ENCODE measurements at places on chromosomes 3 and 15.

DNA sequence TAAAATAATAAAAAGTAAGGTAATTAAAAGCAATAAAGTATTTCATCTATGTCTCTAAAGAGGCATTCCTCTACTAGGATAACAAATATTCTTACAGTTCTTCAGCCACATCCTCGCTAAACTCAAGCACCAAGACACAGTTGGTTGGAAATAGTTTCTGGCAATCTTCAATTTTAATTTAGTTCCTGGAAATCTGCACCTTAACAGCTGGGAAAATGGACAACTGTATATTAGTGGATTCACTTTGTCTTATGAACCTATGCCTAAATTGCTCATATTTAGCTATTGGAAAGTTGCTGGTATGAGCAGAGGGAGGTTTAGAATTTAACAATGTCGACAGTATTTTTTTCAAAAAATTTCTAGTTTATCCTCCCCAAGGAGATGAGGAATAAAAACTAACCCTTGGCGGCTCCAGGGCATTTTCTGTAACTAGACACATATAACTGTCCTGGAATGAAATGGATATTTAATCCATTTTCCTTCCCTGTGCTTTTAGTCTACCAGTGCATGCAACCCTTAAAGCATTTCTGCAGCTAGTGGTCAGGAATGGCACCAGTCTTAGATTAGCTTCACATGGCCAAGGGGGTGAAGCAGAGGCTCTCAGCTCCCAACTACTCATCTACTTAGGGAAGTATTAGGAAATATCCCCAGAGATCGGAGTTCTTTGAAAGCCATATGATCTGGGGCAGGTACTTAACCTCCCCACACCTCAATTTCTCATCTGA lies 290.0 kb upstream of the THBS1 start:
- no peak for DNase-seq

- DNase-seq, result no peak
These were observed 36.8 kb downstream of the BTD start for GRCh38 chr3:15638193-15638890.

DNA sequence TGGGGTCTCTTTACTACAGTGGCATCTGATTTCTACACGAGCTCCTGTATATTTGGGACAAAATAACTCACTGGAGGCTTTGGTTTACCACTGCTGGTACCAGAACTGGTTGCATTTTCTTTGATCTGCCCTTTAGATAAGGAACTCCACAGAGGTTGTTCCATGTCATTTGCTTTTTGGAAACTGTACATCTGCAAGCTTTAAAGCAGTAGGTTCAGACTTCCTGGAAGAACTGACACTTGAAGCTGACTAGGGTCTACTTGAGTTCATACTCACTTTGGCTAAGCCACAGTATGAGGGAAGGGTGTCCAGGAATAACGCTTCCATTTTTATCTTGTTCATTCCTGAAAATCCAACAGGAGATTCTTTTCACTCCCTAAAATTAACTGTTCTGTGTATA lies 86.4 kb downstream of the WWTR1 start:
- DNase-seq, result no peak

- DNase-seq, result no peak
These were observed 1270.0 kb downstream of the ROBO1 start for GRCh38 chr3:78497767-78498166.

DNA sequence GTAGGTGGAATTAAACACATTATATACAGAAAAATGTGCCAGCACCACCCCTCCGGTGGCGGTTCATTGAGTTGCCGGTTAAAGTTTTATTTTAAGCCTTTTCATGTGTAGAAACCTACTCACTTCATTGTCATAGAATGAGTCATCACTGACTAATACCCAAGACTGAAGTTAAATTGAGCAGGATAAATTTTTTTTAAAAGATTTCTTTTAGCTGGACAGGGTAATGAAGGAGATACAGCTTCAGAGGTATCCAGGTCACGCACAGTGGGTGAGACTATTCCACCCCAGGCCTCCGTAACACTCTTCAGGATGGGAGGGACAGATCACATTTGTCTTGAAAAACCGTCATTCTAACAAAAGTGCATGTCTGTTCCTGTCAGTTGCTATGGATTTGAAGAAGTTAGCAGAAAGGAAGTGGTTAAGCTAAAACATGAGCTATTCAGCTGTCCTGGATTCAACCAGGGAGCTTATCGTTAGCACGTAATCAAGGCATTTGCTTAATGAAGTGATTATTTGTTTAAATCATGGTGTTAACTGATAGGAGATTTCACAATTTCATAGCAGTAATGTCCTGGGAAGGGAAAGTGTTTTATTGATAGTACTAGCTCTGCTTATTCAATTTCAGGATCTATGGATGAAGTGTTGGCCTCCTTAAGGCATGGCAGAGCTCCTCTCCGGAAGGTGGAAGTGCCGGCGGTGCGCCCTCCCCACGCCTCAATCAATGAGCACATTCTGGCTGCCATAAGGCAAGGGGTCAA lies 23.4 kb downstream of the WHAMM start:
- no peak for DNase-seq

GRCh38 chr3:40923143-40923542 lies 276.2 kb upstream of the CTNNB1 start:
- DNase-seq, result no peak

GRCh38 chr3:40267937-40268724 lies 41.4 kb upstream of the EIF1B start:
- no peak for DNase-seq

GRCh38 chr3:159886050-159886449 lies 102.6 kb upstream of the IL12A start:
- no peak for DNase-seq

- DNase-seq, result no peak
These were observed 86.6 kb upstream of the GSK3B start for GRCh38 chr3:120180731-120181412.

GRCh38 chr3:99394831-99395778 lies 243.3 kb upstream of the COL8A1 start:
- no peak for DNase-seq

DNA sequence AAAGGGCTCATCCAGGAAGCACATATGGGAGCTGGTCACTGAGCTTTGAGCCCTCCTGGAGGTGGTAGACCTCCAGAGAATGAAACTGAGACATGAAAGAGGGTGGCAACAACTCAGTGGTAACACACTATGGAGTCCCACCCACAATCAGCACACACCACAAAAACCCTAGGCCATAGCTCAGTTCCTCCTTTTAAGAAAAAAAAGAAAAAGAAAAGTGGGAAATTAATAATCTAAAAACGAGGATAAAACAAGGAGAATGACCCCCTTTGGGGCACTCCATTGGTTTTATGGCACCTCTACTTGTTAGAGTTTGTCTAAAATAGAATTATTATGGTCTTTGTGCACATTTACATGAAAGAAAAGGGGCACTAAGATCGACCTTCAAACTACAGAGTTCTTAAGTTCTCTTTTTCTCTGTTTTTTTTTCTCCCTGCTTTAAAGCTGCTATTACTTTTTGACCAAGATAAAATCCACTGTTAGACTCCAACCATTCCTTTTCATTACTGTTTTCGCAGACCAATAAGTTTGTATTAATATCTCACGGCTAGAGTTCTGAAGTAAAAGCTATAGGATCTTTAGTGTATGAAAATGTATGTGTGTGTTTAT lies 40.2 kb upstream of the ZBTB20 start:
- no peak for DNase-seq

DNA sequence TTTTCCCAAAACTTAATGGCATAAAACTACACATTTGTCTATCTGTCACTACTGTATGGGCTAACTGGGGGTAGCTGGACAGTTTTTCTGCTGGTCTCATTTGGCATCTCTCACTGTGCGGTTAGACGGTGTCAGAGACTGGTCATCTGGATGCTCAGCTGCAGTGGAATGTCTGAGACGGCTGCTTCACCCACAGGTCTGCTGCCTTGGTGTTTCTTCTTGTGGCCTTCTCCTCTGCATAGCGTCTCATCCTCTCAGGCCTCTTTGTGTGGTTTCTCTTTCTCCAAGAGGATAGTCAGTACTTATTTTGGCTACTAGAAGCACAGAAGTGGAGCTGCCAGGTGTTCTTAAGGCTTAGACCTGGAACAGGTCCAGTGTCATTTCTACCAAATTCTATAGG lies 35.9 kb upstream of the GOLGA6L9 start:
- DNase-seq, result no peak

DNA sequence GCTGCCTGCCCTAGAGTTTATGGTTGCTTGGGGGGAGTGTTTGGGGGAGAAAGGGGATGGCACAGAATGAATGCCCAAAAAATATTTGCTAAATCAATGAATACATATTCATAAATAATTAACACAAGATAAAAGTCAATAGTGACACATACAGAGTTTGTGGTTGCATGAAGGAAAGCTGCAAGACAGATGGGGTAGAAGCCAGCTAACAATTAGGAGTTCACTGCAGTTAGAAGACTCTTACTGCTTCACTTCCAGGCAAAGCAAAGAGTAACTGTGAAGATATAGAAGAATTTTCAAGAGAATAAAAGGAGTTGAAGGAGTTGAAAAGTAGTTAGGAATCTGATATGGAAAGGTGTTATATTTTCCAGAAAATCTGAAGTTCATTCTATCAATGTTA lies 72.4 kb downstream of the ZNF280D start:
- DNase-seq, result no peak

- DNase-seq, result no peak
These were observed 98.6 kb downstream of the MECOM start for GRCh38 chr3:169564883-169565282.

- DNase-seq, result no peak
These were observed 447 bp upstream of the SHQ1 start for GRCh38 chr3:72848703-72849081.

GRCh38 chr3:167837466-167837865 lies 101.9 kb downstream of the SERPINI1 start:
- DNase-seq, result no peak

- DNase-seq, result no peak
These were observed 231.2 kb upstream of the CADM2 start for GRCh38 chr3:84727616-84728015.

DNA sequence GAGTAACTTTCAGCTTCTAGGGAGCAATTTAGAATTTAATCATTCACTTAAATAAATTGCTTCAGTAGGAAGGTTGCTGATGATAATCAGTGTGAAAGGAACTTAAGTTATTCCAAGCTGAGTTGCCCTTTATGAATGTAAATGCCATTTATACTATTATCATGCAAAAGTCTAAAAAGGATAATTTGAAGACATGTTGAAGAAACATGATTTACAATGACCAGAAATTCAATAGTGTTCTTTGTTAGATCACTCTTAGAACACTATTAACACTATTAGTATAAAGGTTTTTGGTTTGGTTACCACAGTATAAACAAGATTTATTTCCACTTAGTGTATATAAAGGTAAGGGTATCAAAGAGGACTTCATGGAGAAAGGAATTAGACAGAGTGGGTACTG lies 1.6 kb downstream of the OR4F6 start:
- no peak for DNase-seq

GRCh38 chr3:21672303-21672702 lies 78.7 kb downstream of the ZNF385D start:
- no peak for DNase-seq

GRCh38 chr3:137990427-137990826 lies 19.5 kb upstream of the CLDN18 start:
- DNase-seq, result no peak

- no peak for DNase-seq
These were observed 1433.9 kb upstream of the CADM2 start for GRCh38 chr3:83524901-83525300.

GRCh38 chr3:41272667-41273066 lies 73.4 kb downstream of the CTNNB1 start:
- DNase-seq, result no peak

- no peak for DNase-seq
These were observed 72.7 kb downstream of the FSIP1 start for GRCh38 chr15:39709941-39710340.

- DNase-seq, result no peak
These were observed 1.4 kb downstream of the DLG1 start for GRCh38 chr3:197297002-197297401.

GRCh38 chr3:158314426-158315357 lies 204.8 kb downstream of the RSRC1 start:
- DNase-seq, result no peak

DNA sequence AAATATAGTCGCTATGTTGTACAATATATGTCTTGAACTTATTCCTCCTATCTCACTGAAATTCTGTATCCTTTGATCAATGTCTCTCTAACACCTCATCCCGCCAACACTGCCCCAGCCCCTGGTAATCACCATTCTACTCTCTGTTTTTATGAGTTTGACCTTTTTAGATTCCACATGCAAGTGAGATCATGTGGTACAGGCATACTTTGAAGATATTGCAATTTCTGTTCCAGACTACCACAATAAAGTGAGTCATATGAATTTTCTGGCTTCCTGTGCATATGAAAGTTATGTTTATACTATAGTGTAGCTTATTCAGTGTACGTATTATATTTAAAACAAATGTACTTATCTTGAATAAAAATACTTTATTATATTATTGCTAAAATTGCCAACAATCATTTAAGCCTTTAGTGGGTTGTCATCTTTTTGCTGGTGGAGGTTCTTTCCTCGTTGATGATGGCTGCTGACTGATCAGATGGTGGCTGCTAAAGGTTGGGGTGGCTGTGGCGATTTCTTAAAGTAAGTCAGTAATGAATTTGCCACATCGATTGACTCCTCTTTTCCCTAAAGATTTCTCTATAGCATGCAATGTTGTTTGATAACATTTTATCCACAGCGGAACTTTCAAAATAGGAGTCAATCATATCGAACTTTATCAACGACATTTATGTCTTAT lies 257.2 kb downstream of the NFKBIZ start:
- DNase-seq, result no peak

DNA sequence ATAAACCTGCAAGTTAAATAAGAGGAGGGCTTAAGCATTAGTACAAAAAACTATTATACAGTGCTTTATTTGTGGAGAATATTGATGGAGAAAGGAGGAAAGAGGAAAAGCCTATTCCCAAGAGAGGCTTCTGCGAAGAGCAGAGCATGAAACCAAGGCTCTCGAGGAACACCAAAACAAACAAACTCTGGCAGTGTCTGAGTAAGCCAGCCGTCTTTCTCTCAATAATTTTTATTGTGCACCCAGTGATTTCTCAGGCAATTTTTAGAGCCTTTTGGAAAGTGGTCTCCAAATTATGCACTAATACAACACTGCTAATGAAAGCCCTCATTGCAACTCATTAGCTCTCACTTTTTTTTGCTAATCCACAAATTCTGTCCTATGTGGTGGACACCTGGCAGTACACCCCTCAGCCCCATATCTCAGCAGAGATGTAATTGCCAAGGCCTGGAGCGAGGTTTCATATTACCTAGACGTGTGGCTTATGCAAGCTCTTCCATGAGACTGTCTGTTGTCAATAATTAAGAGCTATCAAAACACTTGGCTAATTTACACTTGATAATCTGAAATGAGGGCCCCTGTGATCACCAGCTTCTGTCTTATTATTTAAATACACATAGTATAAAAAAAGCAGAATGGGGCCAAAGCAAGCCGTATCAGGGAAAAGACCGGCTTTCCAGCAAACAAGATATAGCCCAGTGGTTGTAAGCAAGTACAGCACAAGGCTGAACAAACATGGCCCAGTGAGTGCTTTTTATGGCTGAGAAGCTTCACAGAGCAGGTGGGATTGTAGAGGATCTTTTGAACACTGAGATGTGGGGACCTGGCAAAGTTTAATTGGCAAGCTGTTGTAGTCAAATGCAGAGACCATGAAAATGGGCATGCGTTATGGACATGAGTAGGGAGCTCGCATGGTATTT lies 216.9 kb downstream of the ROBO2 start:
- DNase-seq, result no peak

- peak; percentile 91 for DNase-seq
These were observed at the start of gene MCTP2 for GRCh38 chr15:94230883-94231722. Gene MCTP2, plus strand, starts transcription at chr15:94231561. Its CDS starts 66,705 bp downstream, at chr15:94298266.

GRCh38 chr3:17469954-17470353 lies 272.5 kb downstream of the TBC1D5 start:
- no peak for DNase-seq

All from chondrocyte (in vitro differentiated cells).